ENCODE measurements at places on chromosomes 4 and X.

DNA sequence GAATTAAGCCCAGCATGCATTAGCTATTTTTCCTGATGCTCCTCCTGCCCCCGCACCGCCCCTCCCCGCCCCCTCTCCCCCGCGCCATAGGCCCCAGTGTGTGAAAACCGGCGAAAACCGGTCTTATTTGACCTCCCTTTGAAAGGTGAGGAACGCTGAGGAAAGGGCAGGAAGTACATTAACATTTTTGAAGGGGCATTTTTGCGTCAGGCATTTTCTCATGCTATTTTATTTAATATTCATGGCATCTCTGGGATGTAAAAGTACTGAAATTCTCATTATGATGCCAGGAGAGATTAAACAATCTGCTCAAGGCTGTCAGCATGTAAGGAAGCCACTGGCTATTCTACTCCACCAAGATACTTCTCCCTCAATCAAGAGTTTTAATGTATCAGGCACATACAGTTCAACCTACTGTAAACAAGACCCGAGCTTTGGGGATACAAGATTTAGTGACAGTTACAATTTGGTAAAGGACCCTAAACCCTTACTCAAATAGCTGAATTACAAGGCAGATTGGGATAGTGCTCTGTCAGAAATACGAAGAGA is 1.2 kb upstream of the NMU start:
- DNase-seq = no peak

- no peak for DNase-seq
Measured at GRCh38 chrX:138771047-138771446, 59.5 kb upstream of the FGF13 start.

GRCh38 chr4:145665773-145666172 is 14.2 kb upstream of the C4orf51 start:
- DNase-seq = no peak

- DNase-seq = no peak
Measured at GRCh38 chr4:77152421-77152820, 4.6 kb upstream of the CCNG2 start.

DNA sequence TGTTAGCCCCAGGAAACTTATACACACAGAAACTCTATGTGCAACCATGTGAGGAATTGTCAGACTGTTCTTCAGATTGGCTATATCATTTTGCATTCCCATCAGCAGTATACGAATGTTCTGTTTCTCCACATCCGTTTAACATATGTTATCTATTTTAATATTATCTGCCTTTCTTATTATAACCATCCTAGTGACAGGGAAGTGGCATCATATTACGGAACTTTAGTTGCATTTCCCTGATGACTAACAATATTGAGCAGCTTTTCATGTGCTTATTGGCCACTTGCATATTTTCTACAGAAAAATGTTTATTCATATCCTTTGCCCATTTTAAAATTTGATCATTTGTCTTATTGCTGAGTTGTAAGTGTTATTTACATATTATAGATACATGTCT is 36.5 kb upstream of the IL15 start:
- no peak for DNase-seq

GRCh38 chr4:70591955-70592582 is at the start of gene AMBN:
AMBN (plus strand) TSS chr4:70592256; CDS start chr4:70592359, 103 bp downstream.
- no peak for DNase-seq

DNA sequence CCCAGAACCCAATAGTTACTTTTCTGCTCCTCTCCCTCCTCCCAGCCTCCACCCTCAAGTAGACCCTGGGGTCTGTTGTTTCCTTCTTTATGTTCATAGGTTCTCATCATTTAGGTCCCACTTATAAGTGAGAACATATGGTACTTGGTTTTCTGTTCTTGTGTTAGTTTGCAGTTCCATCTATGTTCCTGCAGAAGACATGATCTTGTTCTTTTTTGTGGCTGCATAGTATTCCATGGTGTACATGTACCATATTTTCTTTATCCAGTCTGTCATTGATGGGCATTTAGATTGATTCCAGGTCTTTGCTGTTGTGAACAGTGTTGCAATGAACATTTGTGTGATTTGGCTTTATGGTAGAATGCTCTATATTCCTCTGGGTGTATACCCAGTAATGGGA is 47.8 kb upstream of the LEF1 start:
- DNase-seq = no peak

GRCh38 chr4:179124957-179125356 is 1682.7 kb upstream of the AGA start:
- DNase-seq = no peak

DNA sequence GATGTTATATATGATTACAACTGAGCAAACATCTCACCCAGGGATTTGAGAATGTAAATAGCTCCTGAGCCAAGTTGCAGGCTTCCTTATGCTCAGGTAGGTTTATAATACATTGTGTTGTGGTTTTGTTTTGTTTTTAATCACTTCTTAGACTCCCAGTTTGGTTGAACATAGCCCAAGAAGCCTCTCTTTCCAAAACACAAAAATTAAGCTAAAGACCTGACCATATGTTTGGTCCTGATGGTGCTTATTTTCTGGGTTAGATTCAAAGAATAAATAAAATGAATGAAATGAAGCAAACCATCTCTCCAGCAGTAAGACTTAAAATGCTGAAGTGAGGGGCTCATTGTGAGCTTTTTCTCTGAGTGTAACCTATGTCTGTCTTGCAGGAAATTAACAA is 93.5 kb downstream of the GRXCR1 start:
- no peak for DNase-seq

GRCh38 chr4:82578935-82579334 is 17.1 kb upstream of the TMEM150C start:
- no peak for DNase-seq

- DNase-seq = no peak
Measured at GRCh38 chr4:185224597-185224996, 15.2 kb downstream of the SNX25 start.

Measured in ascending aorta (tissue), 2 donors.